Activated naive CD4-positive, alpha-beta T cell treated with Interleukin-2 at 50 U/mL for 16 hours (primary cell): ENCODE measurements at places on chromosomes 3 and 15.

GRCh38 chr3:128794067-128794768, 68.2 kb downstream of the RAB7A start:
- DNase-seq = peak; percentile 45

DNA sequence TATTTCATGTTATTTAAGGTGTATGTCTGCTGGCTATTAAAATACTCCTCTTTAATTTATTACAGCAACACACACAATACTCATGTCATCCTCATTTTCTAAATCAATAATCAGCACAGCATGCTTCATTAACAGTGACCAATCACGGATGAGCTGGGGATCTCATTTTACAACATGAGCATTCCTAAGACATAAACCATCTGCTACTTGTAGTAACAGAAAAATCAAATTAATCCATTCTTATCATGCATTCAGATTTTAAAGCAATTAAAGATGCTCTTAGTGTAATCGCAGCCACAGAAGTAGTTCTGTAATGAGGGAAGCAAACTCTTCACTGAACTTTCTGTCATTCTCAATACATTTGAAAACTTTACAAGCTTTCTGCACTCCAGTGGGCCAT, 191.1 kb downstream of the TBC1D5 start:
- no peak for DNase-seq

DNA sequence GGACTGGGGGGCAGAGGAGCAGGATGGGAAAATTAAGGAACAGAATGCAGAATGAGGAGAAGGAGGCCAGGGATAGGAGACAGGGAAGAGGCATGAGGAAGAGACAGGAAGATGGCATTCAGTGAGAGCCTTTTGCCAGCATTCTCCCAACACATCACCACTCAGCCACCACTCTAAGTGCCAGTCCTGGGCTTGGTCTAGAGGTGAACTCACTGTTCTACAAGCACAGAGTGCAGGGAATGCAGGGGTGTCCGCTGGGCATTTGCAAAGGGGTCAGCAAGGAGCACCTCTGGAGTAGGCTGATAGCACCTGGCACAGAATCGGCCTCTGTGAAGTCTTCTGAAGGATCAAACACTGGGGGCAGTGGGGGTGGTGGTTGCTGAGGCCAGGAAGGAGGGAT, 14.6 kb upstream of the IGDCC3 start:
- DNase-seq = no peak

- DNase-seq = no peak
Observed at GRCh38 chr3:64037084-64037483, 13.8 kb upstream of the PSMD6 start.

DNA sequence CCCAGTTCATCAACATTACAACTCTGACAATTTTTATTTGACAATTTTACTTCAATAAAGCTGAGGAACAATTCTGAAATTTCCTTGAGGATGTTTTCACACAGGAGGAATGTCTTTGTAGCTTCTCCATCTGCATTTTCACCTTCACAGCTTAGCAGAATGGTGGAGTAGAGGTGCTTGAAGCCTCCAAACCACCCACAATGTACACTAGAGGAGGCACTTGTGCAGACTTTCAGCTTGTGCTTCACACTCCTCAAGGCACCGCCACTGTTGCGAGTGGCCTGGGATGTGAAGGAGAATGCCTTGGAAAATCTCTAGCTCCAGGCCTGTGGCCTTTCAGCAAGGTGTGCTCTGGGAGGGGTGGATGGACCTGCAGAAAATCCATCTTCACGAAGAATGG, 181.9 kb downstream of the EPHB1 start:
- no peak for DNase-seq

GRCh38 chr3:106913111-106913698, 464.0 kb upstream of the CCDC54 start:
- no peak for DNase-seq

DNA sequence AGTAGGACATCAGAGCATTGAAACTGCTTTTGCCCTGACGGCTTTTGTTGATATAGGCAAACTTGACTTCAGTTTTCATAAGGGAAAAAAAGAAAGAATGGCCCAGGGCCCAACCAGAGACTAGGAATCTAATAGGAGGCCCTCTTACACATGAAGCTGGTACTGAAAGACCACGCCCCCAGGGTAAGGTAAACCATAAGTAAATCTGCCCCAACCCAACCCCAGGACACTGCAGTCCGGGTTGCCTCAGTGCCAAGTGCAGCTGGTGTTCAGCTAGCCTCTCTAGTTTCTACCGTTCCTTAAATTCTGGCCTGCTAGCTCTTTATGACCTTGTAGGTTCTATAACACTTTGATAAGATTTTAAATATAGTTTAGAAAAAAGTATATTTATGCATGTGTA, 136.7 kb downstream of the AQP9 start:
- DNase-seq = no peak

DNA sequence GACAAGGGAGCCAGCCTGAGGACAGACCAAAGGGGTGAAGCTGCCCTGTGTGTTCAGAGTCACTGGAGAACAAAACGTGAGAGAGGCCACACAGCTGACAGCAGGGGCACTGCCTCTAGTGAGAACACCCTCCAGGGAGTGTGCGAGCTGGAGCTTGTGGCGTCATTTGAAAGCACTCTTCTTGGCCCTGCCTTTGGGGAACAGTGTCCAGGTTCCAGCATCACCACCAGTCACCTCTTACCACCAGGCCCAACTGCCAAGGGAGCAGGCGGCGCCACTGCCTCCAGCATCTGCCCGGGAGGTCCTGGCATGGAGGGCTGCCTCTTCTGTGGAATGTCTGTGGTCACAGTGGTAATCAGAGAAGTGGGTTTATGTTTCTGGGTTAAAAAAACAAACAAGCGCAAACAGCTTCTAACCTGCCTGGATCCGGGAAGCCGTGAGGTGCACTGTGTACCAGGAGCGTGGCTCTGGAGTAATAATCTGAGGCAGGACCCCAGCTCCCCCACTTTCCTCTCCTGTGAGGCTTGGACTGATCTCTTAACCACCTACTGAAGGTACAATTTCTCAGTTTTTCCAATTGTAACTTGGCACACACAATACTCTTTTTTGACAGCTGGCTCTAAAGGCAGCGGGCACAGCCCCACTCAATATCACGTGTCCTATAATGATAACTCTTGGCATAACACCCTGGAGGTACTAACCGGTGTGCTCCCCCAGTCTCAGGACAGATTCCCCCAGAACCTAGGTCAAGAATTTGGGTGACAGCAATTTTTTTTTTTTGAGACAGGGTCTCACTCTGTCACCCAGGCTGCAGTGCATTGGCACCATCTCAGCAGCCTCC, 32.2 kb upstream of the CDCP1 start:
- no peak for DNase-seq

- DNase-seq = no peak
Observed at GRCh38 chr3:111368056-111368455, 173.9 kb upstream of the CD96 start.

DNA sequence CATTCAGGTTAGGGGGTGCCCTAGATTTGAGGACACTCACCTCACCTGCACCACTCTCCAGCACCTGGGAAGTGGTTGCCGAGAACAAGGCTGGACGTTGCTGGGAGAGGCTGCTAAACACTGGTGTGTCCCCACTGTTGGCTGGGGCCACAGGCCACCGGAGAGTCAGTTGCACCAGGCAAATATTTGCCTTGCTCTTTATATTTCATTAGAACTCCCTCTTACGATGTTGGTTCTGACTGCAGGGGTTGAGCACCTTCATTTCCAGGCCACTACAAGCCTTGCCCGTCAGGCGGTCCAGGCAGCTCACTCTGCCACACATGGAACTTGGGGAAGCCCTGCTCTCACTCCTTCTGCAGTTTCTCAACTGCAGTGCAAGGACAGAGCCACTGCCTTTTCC, 30.7 kb downstream of the HCN4 start:
- no peak for DNase-seq

DNA sequence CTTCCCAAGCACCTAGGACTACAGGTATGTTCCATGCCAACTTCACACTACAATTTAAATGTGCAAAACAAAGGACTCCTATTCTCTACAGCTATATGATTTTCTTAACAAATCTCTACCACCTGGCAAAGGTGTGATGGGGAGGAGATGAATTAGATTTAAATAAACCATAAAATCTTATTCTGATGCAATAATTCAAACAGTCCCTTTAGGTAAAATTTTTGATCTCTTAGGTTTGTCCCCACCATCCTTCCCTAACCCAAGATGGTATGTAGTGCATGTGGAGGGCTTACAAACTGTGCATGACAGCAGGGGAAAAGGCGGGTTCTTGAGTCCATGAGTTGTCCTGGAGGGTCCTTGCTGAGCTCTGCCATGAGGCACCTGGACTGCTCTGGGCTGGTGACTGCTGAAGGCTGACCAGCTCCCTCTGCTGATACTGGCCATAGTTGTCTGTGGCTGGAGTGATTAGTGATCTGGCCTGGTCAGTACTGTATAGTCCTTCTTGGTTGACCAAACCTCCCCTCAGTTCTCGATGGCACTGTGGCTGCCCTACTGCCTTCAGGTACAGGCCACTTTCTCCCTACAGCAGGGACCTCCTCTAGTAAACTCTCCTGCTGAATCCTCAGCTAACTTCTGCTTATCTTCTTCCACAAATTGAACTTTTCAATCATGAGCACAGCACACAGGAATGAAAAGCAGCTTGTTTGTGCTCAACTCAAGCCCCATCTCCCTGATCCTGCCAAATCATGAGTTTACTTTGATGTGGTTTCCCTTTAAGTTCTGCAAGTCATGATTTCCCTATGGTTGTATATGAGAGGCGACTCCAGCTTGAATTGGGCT, 30.1 kb downstream of the CFAP161 start:
- no peak for DNase-seq

DNA sequence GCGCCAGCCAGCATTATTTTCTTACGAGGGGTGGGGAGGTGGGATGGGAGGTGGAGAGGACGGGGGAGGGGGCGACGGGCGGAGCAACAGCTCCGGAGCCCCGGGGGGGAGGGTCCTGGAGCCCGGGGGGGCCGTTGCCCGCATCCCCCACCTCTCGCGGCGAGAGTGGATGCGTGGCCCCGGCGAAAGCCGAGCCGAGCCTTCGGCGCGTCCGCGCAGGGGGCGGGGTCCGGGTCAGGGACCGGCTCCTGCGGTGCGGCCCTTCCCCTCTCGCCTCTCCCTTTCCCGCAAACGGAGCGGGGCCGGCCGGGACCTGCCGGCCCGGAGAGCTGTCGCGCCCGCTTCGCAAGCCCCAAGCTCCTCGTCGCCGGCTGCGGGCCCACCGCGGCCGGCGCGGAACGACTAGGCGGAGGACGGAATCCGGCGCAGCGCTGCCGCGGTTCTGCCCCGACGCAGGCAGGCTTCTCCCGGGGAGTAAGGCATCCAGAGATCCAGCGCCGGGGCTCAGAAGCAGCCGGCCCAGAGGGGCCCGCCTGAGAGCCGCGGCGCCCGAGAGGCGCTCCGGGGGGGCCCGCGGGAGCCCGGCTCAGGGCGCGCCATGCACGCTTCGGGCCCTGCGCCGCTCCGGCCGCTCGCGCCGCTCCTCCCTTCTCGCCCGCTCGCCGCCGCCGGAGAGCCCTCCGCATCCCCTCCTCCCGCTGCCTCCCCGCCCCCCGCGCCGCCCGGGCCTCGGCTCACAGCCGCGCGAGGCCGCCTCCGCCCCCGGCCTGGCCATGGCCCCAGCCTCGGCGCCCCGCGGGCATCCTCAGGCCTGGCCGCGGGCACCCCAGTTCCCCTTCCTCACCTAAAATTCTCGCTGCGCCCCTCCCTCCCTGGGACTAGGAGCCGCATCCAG, 459 bp upstream of the ADCY5 start:
- DNase-seq = no peak

DNA sequence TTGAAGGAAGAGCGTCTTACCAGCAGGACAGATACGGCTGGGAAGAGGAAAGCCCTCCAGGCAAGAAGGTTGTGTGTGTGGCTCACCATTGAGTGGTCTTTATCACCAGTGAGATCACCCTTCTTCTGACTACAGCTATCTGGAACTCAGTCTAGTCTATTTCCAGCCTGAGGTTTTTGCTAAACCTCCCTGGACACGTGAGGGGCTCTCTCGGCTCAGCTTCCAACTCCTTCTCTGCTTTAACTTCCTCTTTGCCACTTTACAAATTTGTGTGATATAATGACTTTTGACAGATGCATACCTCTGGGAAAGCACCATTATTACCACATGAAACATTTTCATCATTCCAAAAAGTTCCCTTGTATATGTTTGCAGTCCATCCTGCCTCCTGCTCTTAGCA, 15.3 kb upstream of the ROPN1 start:
- no peak for DNase-seq

GRCh38 chr3:38332201-38332600, 14.4 kb upstream of the XYLB start:
- no peak for DNase-seq

DNA sequence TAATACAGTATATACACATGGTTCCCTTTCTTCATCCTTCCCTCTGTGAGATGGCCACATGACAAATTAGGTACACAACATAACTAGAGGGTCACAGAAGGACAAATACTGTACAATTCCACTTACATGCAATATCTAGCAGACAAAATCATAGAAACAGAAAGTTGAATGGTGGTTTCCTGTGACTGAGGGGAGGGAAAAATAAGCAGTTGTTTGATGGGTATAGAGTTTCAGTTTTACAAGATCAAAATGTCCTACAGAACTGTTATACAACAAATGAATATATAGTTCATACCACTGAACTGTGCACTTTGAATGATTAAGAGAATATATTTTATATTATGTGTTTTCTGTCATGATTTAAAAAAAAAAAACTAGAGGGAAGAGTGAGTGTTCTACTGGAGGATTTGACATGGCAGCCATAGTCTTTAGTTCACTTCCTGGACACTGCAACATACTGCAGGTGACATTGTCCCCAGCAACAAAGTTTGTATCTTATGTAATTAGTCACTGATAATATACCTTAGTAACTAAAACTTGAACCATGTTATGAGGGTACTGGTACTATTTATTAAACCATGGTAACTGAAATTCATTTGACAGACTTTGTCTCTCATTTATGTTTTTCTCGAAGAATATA, 37.2 kb downstream of the CCDC54 start:
- no peak for DNase-seq

DNA sequence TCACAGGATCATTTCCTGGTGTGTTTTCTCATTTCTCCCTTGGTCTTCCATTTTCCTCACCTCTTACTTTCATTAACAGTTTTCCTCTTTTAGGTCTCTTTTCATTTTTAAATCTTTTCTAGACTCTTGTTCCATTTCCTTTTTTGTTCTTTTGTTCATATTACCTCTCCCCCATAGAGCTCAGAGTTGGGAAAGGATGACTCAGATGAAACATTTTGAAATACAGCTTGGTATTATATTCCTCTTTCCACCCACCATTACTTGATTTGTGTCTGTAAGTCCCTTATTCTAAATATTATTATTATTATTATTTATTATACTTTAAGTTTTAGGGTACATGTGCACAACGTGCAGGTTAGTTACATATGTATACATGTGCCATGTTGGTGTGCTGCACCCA, 153.1 kb downstream of the VGLL3 start:
- no peak for DNase-seq

GRCh38 chr3:108055931-108056330, 34.9 kb downstream of the CD47 start:
- no peak for DNase-seq

DNA sequence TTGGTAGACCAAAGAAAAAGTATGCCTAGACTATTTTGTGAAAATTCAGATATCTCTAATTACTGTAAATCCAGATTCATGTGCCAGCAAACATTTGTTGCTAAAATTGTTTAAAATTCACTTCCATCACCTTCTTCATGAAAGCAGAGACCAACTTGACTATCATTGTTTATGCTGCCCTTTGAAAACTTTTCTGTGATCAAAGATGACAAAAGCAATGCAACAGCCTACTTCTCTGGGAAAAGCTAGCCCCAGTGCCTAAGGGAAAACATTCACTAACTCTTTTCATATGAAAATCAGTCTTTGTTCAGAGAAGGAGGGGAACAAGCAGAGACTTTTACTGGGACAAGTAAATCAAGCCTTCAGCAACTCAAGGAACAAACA, 178.0 kb upstream of the P2RY1 start:
- no peak for DNase-seq
